ENCODE measurements at places on chromosomes 2 and 18. TPM values are rescaled to one million over a fixed set of nuclear protein-coding genes. Genes with fewer than 3 reads are reported as not detected.

GRCh38 chr18:27964811-27965210 lies 212.1 kb downstream of the CDH2 start:
- DNase-seq, result no peak

GRCh38 chr2:39705638-39706037 lies 39.9 kb downstream of the TMEM178A start:
- DNase-seq, result no peak

- DNase-seq, result no peak
Observed at GRCh38 chr18:45222180-45222579, 393.1 kb upstream of the SLC14A2 start.

- no peak for DNase-seq
Observed at GRCh38 chr2:176537932-176538331, 268.7 kb downstream of the MTX2 start.

- no peak for DNase-seq
Observed at GRCh38 chr2:74441690-74442482, at the start of gene RTKN. Gene RTKN (minus strand): TSS chr2:74441937. CDS start chr2:74441816, 121 bp downstream.

GRCh38 chr2:110994250-110994961 lies 126.3 kb upstream of the BCL2L11 start:
- DNase-seq, result no peak

Gene CXCR1
- not detected for total RNA-seq

Gene GPR45
- total RNA-seq, result not detected
